ENCODE measurements at places on chromosomes 7 and 10.

GRCh38 chr7:68936471-68937035, 661.7 kb upstream of the AUTS2 start:
- DNase-seq, result no peak

DNA sequence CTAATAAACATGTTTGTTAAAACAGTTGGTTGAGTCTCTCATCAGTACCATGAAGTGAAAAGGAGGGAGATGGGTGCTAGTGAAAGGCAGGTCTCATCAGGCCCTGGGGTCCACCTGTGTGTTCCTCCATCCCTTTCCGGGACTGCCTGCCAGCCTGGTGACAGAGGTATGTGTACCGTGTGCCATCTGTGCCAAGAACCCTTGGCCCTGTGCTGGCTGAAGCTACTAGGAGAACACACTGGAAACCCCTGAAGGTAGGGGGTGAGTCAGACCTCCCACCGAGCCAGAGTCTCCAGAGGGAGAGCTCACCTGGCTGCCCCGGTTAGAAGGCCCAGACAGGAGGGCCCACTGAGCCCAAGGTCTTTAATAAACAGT, 2.3 kb downstream of the DDIT4 start:
- DNase-seq, result peak; percentile 79

DNA sequence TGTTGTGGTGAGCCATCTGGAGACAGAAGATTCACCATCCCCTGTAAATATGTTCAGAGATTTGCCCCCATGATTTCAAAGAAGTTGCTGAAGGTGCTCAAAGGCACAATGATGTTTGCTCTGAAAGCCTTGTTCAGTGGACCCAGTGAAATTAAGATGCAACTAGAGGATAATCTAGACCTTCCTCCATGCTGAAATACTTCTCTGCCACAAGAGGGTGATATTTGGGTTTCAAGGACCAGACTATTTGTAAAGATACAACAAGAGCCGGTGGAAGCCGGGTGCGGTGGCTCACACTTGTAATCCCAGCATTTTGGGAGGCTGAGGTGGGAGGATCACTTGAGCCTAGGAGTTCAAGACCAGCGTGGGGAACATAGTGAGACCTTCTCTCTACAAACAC, 13.5 kb upstream of the MSRB2 start:
- DNase-seq, result peak; percentile 41

DNA sequence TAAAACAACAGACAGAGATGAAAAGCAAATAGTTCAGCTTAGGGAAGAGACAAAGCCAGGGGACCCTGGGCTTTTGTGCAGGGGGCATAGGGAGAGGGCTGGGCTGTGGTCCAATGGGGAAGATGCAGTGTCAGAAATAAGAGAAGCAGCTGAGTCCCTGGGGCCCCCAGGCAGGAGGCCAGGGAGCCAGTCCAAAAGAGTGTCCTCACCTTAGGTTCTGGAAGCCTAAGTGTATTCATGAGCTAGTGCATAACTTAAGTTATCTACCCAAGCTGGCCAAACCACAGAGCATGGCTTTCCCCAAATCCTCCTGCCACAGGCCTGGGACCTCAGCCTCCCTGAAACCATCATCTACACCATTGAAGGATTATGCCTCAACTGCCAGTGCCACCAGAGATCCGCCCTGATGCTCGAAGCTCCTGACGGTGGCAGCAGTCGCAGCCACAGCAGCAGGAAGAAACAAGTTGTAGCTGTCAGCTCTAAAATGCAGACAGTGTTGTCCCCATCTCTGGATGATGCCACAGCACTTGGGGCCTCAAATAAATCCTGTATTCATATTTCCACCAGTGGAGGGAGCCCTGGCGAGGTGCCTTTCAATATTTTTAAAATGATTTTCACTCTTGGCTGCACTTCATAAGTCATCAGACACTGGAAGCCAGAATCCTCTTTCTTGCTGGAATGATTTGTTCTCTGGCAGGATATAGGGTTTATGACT, 574.6 kb downstream of the GRID1 start:
- DNase-seq, result no peak

- DNase-seq, result no peak
These were observed 180.3 kb upstream of the MKI67 start for GRCh38 chr10:128306535-128306934.

DNA sequence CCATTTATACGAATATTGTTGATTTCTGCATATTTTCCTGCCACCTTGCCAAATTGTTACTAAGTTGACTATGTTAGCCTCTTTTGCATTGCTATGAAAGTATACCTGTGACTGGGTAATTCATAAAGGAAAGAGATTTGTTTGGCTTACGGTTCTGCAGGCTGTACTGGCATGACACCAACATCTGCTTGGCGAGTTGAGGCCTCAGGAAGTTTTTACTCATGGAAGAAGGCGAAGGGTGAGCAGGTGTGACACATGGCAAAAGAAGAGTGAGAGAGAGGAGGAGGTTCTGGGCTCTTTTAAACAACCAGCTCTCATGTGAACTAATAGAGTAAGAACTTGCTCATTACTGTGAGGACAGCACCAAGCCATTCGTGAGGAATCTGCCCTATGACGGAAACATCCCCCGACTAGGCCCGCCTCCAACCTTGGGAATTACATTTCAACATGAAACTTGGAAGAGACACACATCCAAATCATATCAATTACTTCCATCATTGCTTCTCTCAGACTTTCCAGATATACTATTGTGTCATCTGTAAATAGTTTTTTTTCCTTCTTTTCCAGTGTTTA, 8.4 kb downstream of the RALA start:
- DNase-seq, result no peak

DNA sequence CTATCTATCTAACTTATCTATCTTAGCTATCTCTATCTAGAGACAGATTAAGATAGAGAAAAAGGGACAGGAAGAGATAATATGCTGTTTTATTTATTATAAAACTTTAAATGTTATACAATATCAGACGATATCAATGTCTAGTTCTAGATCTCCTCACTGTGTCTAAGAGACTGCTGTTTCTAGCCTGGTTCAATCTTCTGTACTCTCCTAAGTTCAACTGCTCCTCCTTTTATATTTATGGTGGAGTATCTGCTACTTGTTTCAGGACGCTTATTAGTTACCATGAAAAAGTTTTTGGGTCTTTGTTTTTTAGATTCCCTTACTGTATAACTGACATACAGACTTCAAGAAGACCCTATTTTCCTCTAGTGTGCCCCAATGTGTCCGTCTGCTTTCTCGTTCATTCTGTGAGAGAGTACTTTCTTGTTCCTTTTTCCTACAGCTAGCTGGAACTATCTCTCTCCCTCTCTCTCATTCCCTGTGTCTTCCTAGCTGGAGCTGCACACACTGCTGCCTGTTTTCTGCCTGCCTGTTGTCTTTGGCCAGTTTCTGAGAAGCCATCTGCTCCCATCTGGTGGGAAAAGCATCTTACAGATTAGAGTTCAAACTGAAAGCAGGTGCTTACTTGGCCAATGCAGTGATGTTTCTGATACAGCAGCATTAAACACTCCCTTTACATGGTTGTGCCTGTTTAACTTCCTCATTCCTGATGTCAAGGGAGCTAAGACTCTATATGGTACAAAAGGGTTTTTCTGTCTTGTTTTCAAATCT, 49.4 kb upstream of the ARL4A start:
- no peak for DNase-seq

Data from HCT116 (cell line).